ENCODE measurements at places on chromosomes 3 and 15. TPM values are rescaled to one million over a fixed set of nuclear protein-coding genes. Genes with fewer than 3 reads are reported as not detected.

Gene MESP2
- 0.16 TPM for total RNA-seq

Gene CTXND1
- not detected for total RNA-seq

Gene PLA2G4E
- not detected for total RNA-seq

Gene RFTN1
- total RNA-seq = 7.2 TPM

Gene TIMP4
- 16.1 TPM for total RNA-seq

Gene CDHR4
- total RNA-seq = not detected

Gene ROPN1
- total RNA-seq = 0.27 TPM

Gene ZNF385D
- 2.4 TPM for total RNA-seq

Gene GALNT15
- not detected for total RNA-seq

Gene TRPC1
- 36.6 TPM for total RNA-seq

Gene CFAP91
- 4.9 TPM for total RNA-seq

Gene GOLGA8R
- 0.17 TPM for total RNA-seq

Gene MKRN3
- total RNA-seq = not detected

Gene LRRC34
- total RNA-seq = 15.7 TPM

Gene CNTN4
- 1.1 TPM for total RNA-seq

Gene COL7A1
- 5.2 TPM for total RNA-seq

All from GM23338 (cell line).